Left colon (tissue), 2 donors: ENCODE measurements at places on chromosomes 3 and 15. TPM values are rescaled to one million over a fixed set of nuclear protein-coding genes. Genes with fewer than 3 reads are reported as not detected.

- no peak for DNase-seq
Measured at GRCh38 chr3:69433969-69434325, 48.1 kb upstream of the FRMD4B start.

GRCh38 chr3:8668216-8668615 lies 23.6 kb upstream of the SSUH2 start:
- no peak for DNase-seq

DNA sequence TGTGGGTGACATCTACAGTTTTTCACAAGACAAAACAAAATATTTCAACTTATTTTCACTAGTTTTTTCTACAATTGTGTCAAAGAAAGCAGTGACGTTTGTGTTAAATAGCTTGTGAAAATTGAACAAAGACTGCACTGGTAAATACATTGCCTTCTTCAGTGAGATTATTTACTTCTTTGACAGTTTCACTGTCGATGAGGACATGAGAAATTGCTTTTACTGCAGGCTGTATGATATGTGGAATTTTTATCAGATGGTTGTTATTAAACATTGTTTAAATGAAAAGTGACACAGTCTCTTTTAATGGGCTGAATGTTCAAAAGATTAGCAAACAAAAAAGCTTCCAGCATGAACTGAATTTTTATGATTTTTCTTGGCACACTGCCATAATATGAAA lies 773.9 kb upstream of the CADM2 start:
- no peak for DNase-seq

GRCh38 chr3:147428754-147429153 lies 19.6 kb downstream of the ZIC1 start:
- DNase-seq = no peak

- DNase-seq = no peak
Measured at GRCh38 chr15:26376243-26376642, 396.6 kb downstream of the GABRB3 start.

- no peak for DNase-seq
Measured at GRCh38 chr3:178546079-178546478, 9.8 kb downstream of the KCNMB2 start.

DNA sequence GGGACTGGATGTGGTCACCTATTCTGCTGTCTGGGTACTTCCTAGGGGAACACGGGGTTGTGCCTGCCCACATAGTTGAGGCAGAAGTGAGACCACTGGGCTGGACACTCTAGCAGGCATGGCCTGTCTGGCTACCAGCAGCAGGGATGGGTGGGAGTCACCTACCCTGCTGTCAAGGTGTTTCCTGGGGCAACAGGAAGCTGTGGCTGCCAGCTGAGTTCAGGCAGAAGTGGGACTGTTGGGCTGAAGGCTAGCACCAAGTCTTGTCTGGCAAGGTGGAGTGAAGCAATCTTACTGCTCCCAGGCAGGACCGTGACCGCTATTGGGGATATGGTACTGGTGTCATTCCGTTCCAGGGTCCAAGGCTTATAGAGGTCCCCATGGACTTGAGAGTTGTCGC lies 20.3 kb upstream of the ZDHHC23 start:
- no peak for DNase-seq

DNA sequence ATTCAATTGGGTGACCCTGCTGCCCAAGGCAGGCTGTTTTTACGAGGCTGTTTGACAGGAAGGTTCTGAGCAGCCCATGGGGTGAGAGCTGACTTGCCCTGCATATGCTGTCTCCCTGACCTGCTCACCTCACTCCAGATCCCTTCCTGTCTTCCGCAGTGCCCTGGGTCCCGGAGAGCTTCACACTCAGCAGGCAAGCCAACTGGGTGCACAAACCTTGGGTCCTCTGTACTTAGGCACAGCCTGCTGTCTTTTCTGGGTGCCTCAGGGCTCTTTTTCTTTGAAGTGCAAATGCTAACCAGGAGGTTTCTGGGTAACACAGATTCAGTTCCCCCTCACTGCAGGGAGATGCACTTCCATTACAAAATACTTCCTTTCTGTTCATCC lies 32.8 kb downstream of the ZXDC start:
- DNase-seq = no peak

- no peak for DNase-seq
Measured at GRCh38 chr3:64798316-64798715, 110.5 kb upstream of the ADAMTS9 start.

- no peak for DNase-seq
Measured at GRCh38 chr3:186534113-186534669, 10.0 kb downstream of the CRYGS start.

- no peak for DNase-seq
Measured at GRCh38 chr3:66480666-66481065, 20.2 kb downstream of the LRIG1 start.

GRCh38 chr15:77028451-77029165 lies 33.7 kb downstream of the PSTPIP1 start:
- peak; percentile 3 for DNase-seq

DNA sequence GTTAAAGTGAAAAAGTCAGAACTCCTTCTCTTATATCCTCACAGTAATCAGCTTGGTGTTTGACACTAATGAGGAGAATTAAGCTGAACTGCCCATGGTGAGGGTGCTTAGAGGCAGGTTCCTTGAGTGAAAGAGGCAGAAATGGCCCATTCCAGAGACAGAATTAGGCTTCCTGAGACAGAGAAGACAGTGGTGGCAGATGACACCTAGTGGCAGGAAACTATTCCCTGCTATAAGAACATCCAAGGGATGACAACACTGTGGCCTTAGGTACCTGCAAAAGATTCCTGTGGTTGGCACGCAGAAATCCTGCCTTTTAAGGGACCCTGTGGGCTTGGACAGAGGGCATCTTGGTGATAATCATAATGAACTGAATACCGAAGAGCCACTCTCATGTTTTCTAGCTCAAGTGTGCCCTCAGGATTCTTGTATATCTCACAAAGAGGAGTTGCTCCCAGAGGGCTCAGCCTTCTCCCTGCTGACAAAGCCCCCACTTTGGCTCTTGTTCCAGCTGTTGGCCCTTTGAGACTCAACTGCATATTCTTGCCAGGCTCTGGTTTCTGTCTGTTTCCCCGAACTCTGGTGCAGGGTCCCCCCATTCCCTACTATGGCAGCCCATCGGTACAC lies 56.0 kb downstream of the KBTBD12 start:
- DNase-seq = no peak

Gene BLM
- total RNA-seq = 3.3 TPM

Gene CYP1A2
- total RNA-seq = not detected

Gene GPD1L
- 91.1 TPM for total RNA-seq

Gene OCA2
- 0.18 TPM for total RNA-seq

Gene BTLA
- total RNA-seq = 0.27 TPM

Gene CLDN18
- total RNA-seq = not detected

Gene HIGD2B
- total RNA-seq = not detected
